ENCODE measurements at places on chromosomes 13 and 19. TPM values are rescaled to one million over a fixed set of nuclear protein-coding genes. Genes with fewer than 3 reads are reported as not detected.

- ATAC-seq: no peak
Observed at GRCh38 chr19:34066007-34066643, 106.2 kb upstream of the LSM14A start.

DNA sequence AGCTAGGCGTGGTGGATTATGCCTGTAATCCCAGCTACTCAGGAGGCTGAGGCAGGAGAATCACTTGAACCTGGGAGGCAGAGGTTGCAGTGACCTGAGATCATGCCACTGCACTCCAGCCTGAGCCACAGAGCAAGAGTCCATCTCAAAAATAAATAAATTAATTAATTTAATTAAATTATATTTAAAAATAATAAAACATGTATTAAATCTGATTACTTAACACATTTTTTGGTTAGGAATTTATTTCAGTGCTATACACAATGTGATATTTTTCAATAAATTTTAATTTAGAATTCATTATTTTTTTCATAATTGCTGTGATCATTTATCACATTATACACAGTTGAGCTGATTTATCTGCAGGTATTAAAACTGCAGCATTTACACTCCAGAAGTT lies 1101.5 kb upstream of the MIR17HG start:
- no peak for ATAC-seq

The KLK1 gene
- total RNA-seq: 2.0 TPM

DNA sequence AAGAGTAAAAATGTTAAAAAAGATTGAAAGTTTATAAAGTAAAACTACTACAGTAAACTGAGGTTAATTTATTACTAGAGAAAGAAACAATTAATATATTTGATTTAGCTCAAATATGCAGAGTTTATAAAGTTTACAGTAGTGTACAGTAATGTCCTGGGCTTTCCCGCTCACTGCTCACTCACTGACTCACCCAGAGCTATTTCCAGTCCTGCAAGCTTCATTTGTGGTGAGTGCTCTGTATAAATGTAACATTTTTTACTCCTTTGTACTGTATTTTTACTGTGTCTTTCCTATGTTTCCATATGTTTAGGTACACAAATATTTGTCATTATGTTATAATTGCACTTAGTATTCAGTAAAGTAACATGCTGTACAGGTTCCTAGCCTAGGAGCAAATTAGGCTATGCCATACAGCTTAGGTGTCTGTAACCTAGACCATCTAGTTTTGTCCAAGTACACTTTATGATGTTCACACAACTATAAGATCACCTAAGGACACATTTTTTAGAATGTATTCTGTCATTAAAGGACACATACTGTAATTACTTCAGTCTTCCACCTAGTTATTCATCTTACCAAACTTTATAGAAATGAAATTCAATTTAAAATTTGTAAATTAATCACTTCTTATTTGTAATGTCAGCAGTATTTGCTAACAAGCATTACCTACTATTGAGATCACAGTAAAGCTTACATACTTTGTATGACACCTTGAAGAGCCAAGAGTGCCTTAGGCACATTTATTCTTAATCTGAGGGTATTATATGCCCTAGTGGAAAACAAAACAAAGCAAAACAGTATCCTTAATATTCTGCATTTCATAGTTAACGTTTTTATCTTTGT lies 683.4 kb downstream of the PCDH9 start:
- no peak for ATAC-seq

- peak; percentile 88 for ATAC-seq
Observed at GRCh38 chr19:42480335-42481095, 37.8 kb upstream of the CXCL17 start.

DNA sequence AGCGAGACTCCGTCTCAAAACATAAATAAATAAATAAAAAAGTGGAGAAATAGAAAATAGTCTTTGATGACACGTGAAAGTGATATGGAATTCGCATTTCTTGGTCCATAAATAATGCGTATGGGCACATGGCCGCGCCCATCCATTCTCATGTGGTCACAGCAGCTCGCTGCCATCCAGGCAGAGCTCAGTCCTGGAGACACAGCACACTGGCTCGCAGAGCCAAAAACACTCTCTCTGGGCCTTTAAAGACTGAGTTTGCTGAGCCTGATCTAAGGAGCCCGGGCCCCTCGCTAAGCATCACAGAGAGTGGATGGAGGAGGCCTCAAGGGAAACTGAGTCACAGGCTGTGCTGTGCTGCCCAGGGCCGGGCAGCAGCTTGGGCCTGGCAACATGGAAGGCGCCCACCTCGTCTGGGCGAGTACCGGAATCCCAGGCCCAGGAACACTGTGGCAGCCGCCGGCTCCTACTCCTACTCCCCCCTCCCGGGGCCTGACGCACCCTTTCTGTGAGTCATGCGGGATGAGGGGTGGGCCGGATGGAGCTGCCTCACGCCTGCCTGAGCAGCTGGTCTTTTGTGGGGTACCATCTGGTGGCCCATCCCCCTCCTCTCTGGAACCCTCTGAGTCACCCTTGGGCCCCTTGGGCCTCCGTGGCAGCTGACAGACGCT lies 28.9 kb upstream of the CACTIN start:
- ATAC-seq: no peak

- no peak for ATAC-seq
Observed at GRCh38 chr19:13712767-13713201, 51.5 kb upstream of the MRI1 start.

GRCh38 chr19:11722414-11722813 lies 16.3 kb downstream of the ZNF823 start:
- ATAC-seq: no peak

The ZNF556 gene
- total RNA-seq: 0.95 TPM

DNA sequence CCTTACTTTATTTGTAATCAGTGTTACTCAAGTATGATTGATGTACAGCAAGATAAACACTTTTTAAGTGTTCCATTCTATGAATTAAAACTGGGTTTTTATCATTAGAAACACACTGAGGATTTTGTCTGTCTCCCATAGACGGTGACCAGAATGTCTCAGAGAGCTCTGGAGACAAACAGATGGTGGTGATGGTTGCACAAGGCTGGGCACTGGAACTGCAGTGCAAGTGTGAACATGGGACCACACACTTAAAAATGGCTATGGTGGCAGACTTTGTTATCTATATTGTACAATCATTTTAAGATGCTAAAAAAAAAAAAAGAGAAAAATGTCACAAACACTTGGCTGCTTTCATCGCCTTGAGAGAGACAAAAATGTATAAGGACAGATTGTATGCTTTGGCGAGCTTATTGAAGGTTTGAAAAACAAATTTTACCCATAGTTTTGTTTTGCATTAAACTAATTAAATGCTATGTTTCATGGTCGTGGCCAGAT lies 273.0 kb downstream of the SHISA2 start:
- ATAC-seq: no peak
